Activated naive CD4-positive, alpha-beta T cell treated with anti-CD3 and anti-CD28 coated beads, Interleukin-2, amount 10 ng/mL, durations not matched to agents 5 hours and 36 hours (primary cell): ENCODE measurements at places on chromosomes 2 and 18. TPM values are rescaled to one million over a fixed set of nuclear protein-coding genes. Genes with fewer than 3 reads are reported as not detected.

Gene TUBA3E
- total RNA-seq: not detected

Gene RND3
- total RNA-seq: not detected

Gene DSC2
- total RNA-seq: not detected

Gene RSAD2
- total RNA-seq: 12.7 TPM

Gene REEP1
- total RNA-seq: 0.28 TPM

Gene PFN4
- not detected for total RNA-seq

Gene TMEM169
- total RNA-seq: 2.9 TPM

Gene ERFE
- total RNA-seq: 0.29 TPM
